ENCODE measurements at places on chromosomes 12 and 14.

- no peak for DNase-seq
These were observed 28.3 kb downstream of the TMEM120B start for GRCh38 chr12:121740847-121741246.

- no peak for DNase-seq
These were observed 129.9 kb downstream of the CRACR2A start for GRCh38 chr12:3622822-3623690.

DNA sequence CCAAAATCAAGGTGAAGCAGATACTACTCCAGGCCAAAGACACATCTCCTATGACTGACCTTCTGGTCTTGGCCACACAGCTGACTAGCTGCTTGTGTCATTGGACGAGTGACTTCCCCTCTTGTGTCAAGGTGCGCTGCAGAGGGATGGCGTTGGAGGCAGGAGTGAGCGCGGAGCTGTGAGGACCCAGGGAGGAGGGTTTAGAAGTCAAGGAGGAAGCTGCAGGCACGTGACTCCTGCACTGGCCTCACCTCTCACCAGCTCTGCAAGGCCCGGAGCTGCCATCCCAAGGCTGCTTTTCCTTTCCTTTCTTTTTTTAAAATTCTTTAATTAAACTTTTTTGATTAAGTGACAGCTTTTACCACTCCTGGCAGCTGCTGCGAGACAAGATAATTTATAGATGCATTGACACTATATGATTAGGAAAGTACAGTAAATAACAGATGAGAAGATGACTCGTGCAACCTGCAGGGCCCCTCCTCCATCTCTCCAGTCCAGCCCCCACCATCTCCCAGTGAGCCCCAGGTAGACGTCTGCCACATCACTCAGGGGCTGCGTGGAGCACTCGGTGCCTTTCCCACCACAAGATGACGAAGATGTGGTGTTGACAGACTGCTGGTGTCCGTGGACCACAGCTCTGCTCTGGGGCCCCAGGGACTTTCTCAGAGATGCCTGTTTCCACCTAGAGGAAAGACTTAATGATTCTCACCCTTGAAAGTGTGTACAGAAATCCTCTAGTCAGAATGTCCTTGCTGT is 350.6 kb downstream of the CACNA1C start:
- no peak for DNase-seq

DNA sequence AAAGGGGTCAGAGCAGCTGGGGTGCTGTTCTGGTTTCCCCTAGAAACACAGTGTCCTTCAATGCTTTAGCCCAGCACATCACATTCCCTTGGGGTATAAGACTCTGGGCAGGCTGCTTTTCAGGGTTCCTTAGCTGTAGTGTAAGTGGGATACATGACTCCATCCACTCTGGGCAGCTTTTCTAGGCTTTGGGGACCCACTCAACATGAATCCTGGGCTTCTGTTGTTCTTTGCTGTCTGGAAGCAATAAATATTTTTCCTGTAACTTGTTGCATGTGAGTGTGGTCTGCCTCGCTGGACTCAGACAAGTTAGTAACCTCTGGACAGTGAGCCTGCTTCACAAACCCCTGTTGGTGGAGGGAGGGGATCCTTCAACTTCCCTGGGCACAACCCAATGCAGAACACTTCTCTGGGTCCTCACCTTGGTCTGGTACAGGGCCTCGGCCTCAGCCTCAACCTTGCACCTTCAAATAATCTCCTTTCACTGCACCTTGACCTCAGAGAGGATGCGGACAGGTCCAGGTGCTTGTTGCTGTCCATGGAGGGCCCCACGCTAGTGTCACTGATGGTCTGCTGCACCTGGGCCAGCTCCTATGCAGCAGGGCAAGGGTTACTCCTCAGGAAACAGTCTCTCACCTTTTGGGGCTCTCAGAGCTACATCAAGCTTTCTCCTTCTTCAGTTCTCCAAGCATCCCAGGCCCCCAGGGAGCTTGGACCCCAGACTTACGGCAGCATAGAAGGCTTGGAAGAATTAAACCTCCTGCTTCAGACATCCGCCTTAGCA is 13.5 kb upstream of the KRT73 start:
- no peak for DNase-seq

- DNase-seq, result no peak
These were observed 10.3 kb upstream of the KRT1 start for GRCh38 chr12:52690351-52691075.

GRCh38 chr14:21626491-21627230 is 8.1 kb downstream of the OR10G2 start:
- DNase-seq, result no peak

DNA sequence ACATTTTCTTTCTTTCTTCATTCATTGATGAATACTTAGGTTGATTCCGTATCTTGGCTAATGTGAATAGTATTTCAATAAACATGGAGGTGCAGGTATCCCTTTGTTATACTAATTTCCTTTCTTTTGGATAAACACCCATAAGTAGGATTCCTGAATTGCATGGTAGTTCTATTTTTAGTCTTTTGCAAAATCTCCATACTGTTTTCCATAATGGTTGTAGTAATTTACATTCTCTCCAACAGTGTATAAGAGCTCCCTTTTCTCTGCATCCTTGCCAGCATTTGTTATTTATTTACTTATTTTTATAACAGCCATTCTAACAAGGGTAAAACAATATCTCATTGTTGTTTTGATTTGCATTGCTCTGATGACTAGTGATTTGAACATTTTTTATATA is 36.6 kb downstream of the PIK3C2G start:
- DNase-seq, result no peak

GRCh38 chr12:51774933-51775332 is 73.6 kb downstream of the FIGNL2 start:
- DNase-seq, result no peak

All from KG1 (cell line).